ENCODE measurements at places on chromosomes 16 and 17. TPM values are rescaled to one million over a fixed set of nuclear protein-coding genes. Genes with fewer than 3 reads are reported as not detected.

OTOA gene
- 0.19 TPM for total RNA-seq

IRX6 gene
- total RNA-seq = 9.6 TPM

ASIC2 gene
- total RNA-seq = not detected

C16orf74 gene
- total RNA-seq = 1.5 TPM
